T-helper 17 cell (primary cell): ENCODE measurements at places on chromosomes 5 and 9. TPM values are rescaled to one million over a fixed set of nuclear protein-coding genes. Genes with fewer than 3 reads are reported as not detected.

Gene WDR38
- total RNA-seq, result not detected

Gene PRLR
- total RNA-seq, result not detected

Gene TRIM36
- 0.40 TPM for total RNA-seq

DNA sequence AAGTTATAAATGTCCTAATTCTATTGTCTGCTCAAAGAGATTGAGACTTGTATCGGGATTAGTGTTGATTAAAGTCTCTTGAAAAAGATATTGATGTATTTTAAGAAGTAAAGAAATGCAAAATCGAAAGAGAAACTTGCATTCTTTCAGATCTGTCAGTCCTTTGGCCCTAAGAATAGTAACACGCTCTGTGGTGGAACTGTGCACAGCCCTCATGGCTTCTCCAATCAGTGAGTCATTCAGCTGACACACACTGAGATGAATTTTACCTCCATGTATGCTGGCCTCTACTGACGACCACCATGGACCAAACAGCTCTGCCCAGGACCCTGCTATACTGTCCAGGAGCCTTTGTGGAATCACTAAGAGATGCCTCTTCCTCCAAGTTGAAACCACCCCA lies 232.4 kb downstream of the ESM1 start:
- H3K4me3 ChIP-seq, result peak overlapping the region; percentile 51
- no peaks in the 10 kb centered on the region for H3K27me3 ChIP-seq
- no peak overlapping the region for H3K27ac ChIP-seq

DNA sequence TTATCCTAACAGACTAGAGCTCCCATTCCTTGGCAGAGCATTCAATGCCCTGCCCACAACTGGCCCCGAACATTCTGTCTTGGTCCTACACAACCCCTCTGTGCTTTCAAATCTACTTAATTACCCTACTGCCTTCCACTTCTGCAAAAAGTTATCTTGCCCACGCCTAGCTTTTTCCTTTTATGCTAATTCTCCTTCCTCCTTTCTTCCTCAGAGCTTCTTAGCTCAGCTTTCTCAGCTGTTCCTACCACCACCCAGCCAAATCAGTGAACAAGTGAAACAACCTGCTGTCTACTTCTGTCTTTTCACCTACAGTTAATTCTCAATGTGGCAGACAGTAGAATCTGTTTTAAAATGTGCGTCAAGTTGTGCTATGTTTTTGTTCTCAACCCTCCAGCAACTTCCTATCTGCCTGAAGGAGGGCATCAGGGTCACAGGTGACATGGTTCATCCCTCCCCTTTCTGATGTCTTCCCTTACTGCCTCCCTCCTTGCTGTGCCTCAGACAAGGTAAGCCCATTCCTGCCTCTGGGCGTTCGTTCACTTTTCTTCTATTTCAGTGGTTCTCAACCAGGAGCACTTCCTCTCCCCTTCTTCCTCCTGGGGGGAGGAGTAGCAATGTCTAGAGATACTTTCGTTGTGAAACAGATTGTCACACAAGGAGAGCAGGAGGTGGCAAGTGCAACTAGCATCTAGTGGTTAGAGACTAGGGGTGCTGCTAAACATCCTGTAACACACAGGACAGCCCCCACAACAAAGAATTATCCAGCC lies 1.3 kb upstream of the REEP5 start:
- H3K36me3 ChIP-seq, result peaks cover 6% of the 10 kb centered on the region
- peak overlapping the region; percentile 94 for H3K27ac ChIP-seq
- H3K4me3 ChIP-seq, result peak overlapping the region; percentile 98
